ENCODE measurements at places on chromosomes 7 and 10.

DNA sequence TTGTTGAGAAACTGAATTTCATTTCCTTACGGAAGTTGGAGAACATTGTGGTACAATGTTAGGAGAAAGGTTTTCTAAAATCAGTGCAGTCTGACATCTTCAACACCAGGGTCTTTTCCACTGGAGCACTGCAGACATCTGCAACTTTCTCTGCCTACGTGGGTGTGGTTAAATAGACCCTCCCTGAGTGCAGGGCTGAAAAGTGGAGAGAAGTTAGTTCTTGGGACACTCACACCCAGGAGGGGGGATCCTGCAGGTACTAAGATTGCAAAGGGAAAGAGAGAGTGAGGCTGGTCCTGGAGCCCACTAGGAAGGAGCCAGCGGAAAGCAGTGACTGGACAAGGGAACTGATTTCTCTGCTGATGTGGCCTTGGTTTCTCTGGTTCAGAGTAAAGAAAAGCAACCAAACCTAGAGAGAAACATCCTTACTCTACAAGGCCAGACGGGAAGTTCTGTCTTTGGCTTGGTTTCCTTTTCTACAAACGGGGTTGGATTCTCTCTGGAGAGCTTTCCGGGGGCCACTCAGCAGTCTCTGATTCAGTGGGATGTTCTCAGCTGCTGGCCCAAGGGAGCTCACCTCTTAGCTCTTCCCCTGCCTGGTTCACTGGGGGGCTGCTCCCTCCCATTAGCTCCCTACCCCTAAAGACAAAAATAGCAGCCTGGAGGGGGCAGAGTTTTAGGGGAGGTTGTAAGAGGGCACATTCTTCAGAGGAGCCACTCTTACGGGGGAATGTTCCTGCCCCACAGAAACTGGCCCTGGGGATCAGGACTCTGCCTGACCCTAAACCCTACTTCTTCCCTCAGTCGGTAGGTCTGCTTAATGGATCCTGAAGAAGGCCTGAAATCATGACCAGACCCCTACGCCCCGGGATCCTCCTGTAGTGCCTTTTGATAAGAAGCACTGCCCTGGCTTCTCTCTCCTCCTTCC, 2.7 kb downstream of the UPP1 start:
- DNase-seq, result no peak

DNA sequence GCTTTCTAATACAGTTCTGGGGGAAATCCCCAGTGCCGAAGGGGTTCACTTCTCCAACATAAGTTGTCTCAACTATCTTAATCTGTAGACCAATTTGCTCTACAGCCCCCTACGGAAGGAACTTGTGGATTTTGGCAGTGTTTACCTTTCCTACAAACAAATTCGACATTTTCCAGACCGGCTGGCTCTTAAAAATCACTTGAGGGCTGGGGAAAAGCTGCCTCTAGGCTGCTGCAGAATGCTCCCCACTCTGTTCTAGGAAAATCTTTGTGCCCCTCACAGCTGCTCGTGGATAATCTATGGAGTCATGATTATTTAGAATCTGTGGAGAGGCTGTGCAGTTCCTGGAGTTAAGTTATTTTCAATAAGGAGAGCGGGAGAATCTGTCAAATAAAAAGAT, 474.6 kb upstream of the FZD8 start:
- no peak for DNase-seq

DNA sequence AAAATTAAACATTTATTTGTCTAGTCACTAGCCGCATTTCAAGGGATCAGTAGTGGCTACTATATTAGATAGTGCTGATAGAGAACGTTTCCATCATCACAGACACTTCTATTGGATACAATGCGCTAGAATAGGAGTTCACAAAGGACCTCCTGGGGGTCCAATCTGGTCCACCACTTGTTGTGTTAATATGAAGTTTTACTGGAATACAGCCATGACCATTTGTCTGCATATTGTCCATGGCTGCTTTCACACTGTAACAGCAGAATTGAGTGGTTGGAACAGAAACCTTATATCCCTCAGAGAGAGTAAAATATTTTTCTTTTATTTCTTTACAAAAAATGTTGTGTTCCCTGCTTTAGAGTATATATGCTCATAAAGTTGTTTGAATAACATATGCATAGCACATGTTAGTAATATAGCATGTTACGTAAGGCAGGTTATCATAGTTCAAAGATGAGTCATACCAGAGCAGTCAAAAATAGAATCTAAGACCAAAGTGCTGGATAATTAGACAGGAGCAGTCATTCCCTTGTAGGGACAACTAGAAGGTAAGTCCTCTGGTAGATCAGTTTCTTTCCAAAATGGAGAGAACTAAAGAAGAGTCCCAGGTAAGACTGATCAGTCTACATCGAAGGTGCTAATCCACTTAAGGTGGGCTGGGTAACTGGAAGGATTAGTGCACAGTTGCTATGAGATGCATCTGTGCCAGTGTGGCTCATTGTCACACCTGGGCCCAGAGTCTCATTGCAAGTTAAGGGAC, 14.9 kb downstream of the BZW2 start:
- no peak for DNase-seq

- DNase-seq, result no peak
Measured at GRCh38 chr10:70692043-70692603, 19.8 kb downstream of the ADAMTS14 start.

DNA sequence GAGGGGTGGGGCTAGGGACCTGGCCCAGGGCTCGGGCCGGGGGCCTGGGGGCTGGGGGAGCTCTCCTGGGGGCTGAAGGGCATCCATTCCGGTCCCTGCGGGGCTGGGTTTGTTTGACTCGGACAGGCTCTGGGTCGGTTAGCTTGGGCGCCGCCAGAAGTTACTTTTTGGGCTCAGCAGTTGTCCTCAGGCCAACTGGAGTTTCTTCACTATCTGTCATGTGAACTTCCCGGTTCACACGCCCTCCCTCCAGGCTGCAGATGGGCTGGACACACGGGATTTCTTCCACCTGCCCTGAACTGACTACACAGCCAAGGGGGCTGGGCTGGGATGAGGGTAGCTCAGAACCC, 3.8 kb downstream of the SLC4A2 start:
- DNase-seq, result peak; percentile 78

- no peak for DNase-seq
Measured at GRCh38 chr7:17617380-17617779, 318.9 kb downstream of the AHR start.

DNA sequence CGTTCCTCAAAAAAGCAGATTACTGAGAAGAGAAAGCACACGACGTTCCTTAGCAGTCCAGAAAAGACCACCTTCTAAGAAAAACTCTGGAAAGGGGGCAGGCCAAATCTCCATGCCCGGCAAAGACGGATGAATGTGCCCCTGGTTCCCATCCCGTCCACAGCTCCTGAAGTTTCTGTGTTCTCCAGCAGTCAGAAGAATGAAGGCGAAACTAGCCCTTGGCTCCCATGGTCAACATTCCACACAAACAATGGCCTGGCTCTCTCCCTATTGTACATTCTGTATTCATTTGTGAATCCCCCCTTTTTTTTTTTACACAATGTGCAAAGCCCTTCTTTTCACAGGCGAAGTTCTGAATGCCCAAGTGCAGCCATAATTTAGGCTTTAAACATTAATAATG, 5.3 kb downstream of the CTBP2 start:
- DNase-seq, result no peak

- DNase-seq, result no peak
Measured at GRCh38 chr7:152522571-152523067, 86.8 kb upstream of the KMT2C start.
